ENCODE measurements at places on chromosomes 6 and 20.
A peak's percentile ranks its signal among the peaks of the same experiment; 100 is the strongest.

DNA sequence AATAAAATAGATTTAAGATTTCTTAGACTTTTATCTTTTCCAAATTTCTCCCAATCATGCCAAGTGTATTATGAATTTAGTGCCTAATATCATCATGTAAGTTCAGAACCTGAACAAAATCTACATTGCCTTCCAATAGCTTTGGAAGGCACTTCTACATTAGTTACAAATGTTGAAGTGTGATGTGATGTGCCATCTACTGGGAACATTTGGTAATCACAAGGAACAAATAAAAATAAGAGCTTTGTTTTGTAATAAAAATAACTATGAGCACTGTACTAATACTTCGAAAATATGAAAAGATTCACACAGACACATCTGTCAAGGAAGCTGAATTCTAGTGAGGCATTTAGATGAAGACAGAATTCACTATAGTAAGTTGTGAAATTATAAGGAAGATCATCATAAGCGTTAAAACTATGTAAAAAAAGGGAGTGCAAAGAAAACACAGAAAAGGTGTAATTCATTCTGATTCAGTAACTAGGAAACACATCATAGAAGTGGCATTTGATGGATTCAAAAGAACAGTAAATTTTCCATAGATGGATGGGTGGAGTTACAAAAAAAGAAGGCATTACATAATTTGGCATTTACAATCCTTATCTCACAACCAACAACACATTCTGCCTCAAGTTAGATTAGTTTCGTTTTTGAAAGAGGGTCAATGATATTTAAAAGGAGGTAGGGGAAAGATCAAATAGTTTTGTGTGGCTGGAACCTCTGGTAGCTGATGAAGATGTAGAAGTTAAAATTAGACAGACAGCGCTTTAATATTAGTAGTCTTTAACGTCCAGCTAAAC, 161.0 kb downstream of the ASCC3 start:
- DNase-seq, result no peak

GRCh38 chr20:8020314-8021079, 936 bp upstream of the TMX4 start:
- no peak for DNase-seq

- DNase-seq, result no peak
These were observed 95.5 kb downstream of the CEBPB start for GRCh38 chr20:50286174-50286511.

- DNase-seq, result no peak
These were observed 13.6 kb downstream of the NHSL1 start for GRCh38 chr6:138485586-138486248.

DNA sequence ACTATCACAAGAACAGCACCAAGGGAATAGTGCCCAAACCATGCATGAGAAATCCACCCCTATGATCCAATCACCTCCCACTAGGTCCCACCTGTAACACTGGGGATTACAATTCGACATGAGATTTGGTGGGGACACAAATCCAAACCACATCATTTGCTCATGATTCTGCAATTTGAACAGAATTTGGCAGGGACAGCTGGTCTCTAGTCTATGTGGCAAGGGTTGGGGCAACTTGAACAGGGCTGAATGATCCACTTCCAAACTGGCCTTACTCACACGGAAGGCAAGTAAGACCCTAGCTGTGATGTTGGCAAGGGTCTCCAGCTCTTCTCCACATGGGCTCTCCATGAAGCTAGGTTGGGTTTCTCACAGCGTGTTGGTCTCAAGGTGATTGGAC, 10.1 kb upstream of the FKBP5 start:
- no peak for DNase-seq

DNA sequence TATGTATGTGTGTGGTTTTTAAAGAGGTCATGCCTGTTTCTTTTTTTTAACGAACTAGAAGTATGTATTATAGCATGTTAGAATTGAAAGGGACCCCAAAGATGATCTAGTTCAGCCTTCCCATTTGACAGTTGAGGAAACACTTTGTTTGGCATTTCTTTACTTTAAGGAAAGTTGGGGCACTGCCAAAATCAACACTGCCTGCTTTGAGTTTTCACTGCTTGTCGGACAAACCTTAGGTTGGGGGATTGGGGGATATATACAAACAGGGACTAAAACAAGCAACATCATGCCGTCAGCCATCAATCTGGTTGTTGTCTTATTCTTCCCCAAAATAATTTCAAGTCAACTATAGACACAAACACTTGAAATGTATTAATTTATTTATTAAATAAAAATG, 14.1 kb upstream of the CALHM6 start:
- no peak for DNase-seq

DNA sequence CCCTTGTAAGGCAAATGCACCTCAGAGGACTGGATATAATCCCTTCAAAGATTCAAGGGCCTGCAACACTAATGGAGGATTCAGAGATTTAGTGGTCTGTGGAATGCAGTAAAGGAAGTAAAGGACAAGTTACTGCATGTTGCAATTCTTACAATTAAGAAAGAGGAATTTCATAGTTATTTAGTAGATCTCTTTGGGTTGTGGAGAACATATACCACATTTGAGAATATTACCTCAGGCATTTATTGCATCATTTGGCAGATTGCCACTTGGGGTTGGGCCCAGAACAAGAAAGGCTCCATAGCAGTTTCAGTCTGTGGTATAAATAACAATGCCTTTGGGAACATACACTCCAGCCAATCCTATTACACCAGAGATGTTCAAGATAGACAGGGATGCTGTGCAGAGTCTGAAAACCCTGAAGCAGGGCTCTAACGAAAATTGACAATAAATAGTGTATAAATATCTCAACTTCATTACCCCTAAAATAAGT, 20.9 kb upstream of the EPM2A start:
- peak; percentile 22 for DNase-seq

DNA sequence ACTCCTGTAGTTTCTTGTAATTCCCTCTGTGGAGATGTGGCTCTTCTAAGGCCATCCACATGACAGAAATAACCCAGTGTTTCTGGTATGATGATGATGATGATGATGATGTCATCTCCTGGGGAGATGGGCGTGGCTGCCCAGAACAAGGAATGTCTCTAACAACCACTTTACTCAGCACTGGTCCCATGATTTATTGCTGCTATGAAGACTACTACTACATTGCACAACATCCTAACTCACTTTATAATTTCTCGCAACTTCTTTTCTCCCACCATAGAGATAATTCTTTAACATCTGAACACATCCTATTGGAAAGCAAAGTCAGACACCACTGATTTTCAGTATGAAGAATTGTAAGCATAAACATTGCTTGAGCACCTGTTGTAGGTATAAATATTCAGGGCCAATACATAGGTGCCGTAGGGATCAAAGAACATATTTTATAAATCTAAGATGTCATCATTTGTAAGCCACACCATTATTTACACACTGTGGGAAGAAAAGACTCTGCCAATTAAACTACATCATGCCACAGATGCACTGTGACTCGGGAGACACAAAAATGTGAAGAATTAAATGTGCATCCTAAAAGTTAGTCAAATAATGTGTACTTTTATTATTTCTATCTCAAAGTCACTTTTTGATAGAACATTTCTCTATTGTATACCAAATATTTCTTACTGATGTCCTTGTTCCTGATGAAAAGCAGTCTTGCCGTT, 6.4 kb downstream of the TPMT start:
- DNase-seq, result no peak

- no peak for DNase-seq
These were observed 45.8 kb downstream of the GINS1 start for GRCh38 chr20:25453035-25453810.

DNA sequence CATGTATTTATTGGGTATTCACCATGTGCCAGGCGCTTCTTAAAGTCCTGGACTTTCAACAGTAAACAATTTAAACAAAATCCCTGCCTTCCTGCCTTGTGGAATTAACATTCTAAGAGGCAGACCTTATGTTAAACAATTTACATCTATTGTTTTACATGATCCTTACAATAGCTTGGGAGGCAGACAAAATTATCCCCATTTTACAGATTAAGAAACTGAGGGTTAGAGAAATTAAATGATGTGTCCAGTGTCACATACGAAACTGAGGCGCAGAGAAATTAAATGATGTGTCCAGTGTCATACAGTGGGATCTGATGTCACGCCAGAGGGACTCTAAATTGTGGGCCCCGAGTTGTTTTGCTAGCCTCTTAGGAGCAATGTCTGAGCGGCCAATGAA, 105.5 kb downstream of the TIAM2 start:
- no peak for DNase-seq

DNA sequence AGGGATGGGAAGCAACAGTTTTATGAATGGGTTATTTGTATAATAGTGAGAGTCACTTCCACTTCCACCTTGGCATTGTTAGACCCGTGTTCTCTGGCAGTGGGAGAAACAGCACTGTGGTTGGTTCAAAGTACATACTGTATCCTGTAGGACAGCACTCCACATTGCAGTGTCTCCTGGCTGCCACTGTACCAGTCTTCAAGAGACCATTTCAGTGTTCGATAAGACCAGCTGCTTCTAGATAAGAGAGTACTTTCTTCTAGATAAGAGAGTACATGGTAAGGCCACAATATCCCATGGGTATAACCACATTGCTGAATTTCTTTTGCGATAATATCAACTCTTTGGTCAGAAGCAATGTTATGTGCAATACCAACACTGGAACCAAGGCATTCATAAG, 28.8 kb downstream of the FITM2 start:
- DNase-seq, result no peak

GRCh38 chr20:58545565-58546415, 30.6 kb upstream of the APCDD1L start:
- DNase-seq, result no peak

DNA sequence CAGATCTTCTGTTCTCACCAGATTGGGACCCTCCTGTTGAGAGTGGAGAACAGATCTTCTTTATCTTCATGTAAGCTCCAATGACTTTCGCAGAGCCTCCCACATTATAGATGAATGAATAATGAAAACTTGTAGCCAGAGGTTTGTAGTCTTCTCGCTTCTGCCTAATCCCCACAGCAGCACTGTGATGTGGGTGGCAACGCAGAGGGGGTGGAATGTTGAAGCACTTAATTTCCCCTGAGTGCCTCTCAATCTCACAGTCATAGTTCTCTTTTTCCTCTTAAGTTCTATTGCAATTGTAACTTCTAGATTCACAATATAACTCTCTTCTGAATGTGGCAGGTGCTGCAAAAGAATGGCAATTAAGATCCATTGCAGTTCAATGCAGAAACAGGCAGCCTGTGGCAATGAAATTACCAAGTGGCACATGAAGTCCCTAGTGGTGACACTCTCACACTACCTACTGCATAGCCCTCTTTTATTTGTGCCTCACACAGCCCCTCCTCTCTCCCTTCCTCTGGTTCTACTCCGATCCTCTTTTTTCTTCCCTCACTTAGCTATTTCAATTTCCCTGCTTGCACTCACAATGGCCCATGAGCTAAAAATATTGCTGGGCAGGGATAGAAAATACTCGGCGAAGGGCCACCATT, 281.9 kb downstream of the UBE3D start:
- DNase-seq, result no peak

- no peak for DNase-seq
These were observed 23.7 kb downstream of the EZR start for GRCh38 chr6:158795516-158795915.

GRCh38 chr6:43075670-43076463, at the start of gene PTK7:
Gene PTK7 (plus strand): TSS chr6:43076314. CDS start chr6:43076489, 175 bp downstream.
- peak; percentile 81 for DNase-seq

DNA sequence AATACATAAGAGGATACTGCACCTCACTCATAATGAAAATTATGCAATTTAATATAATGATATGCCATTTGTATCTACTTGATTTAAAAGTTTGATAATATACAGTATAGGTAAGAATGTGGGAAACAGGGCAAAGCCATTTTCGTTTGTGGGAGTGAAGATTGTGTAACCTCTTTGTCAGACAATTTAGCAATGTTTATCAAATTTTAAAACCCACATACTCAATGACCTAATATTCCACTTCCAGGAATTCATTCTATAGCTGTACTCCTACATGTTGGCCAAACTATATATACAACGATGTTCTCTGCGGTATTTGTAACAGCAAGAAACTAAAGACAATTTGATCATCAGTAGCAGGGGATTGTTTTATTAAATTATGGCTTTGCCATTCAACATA, 17.8 kb upstream of the FKBP5 start:
- no peak for DNase-seq

GRCh38 chr20:31920275-31920855, 31.5 kb downstream of the PDRG1 start:
- DNase-seq, result no peak

- DNase-seq, result no peak
These were observed 60.5 kb downstream of the HACE1 start for GRCh38 chr6:104799134-104799657.

DNA sequence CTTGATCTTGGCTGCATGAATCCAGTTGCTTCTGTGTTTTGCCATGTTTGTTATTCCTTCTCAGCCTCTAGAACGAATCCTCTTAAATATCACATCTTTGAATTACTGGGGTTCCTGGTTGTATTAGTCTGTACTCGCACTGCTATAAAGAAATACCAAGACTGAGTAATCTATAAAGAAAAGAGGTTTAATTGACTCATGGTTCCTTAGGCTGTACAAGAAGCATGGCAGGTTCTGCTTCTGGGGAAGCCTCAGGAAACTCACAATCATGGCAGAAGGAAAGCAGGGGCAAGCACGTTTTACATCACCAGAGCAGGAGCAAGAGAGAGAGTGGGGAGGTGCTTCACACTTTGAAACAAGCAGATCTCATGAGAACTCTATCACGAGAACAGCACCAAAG, 18.0 kb upstream of the BFSP1 start:
- DNase-seq, result no peak

DNA sequence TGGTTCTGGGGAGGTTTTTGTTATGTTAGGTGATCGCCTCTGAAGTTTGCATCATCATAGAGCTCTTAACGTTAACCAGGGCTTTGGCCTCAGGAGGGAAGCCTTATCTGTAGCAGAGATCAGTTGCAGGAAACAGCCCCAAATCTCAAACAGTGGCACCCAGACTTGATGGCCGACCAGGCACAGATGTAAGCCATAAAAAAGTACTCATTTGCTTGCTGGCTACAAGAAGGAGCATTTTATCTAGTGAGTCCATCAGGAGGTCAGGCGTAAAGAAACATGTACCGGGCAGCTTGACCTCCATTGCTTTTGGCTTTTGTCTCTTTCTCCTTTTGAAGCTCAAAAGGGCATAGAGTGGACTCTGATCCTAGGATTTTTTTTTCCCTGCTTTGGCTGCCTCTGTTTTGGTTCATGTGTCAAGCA, 122.3 kb downstream of the CCDC170 start:
- DNase-seq, result no peak

- peak; percentile 68 for DNase-seq
These were observed at the start of gene CDC40 for GRCh38 chr6:110180228-110181008. Gene CDC40 (plus strand): TSS chr6:110180427. CDS start chr6:110180445, 18 bp downstream.

DNA sequence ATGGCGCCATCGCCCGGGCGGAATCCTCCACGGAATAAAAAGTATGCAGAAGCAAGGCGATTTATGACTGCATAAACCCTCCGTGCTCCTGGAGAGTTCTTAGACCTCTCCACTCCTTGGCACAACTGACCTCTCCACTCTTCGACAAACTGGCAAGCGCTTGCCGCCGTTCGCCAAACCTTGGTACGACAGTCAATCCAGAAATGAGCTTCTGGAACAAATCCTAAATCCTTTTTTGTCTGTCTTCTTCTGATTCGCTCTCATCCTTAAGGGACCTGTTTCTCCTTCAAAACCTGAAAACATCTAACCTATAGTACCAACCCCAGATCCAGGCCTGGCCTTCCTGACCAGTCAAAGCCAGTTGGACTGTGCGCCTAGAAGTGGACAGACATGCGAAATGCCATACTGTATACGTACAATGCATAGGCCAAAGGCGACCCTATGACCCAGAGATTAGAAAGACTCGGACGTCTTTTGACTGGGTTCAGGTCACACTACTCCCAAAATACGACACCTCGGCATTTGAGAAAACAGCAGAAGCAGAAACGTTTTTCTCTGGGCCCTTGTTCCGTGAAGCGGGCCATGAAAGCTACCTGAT, 59.4 kb downstream of the TRIM27 start:
- no peak for DNase-seq

Measured in pancreas (tissue), 10 donors.